ENCODE measurements at places on chromosomes 16 and 17. TPM values are rescaled to one million over a fixed set of nuclear protein-coding genes. Genes with fewer than 3 reads are reported as not detected.

KRT12 gene
- not detected for polyA plus RNA-seq

TP53TG3C gene
- polyA plus RNA-seq, result not detected

KIF1C gene
- 2.6 TPM for polyA plus RNA-seq

MT1A gene
- polyA plus RNA-seq, result not detected

NGFR gene
- polyA plus RNA-seq, result not detected

CRHR1 gene
- polyA plus RNA-seq, result not detected

KRTAP4-1 gene
- not detected for polyA plus RNA-seq

CBX8 gene
- 0.30 TPM for polyA plus RNA-seq

ATP6V0C gene
- 62.1 TPM for polyA plus RNA-seq

EFCAB3 gene
- polyA plus RNA-seq, result not detected

WNT9B gene
- polyA plus RNA-seq, result not detected

MYH2 gene
- not detected for polyA plus RNA-seq

P3H4 gene
- polyA plus RNA-seq, result 0.59 TPM

SIRT7 gene
- 41.4 TPM for polyA plus RNA-seq

ANKRD40CL gene
- not detected for polyA plus RNA-seq

CD7 gene
- 76.9 TPM for polyA plus RNA-seq

KRT15 gene
- polyA plus RNA-seq, result not detected

CCL23 gene
- not detected for polyA plus RNA-seq

C16orf92 gene
- not detected for polyA plus RNA-seq

TBX6 gene
- polyA plus RNA-seq, result not detected

DLX4 gene
- not detected for polyA plus RNA-seq

NOD2 gene
- 3.0 TPM for polyA plus RNA-seq

FBXW10 gene
- polyA plus RNA-seq, result not detected

TBC1D26 gene
- not detected for polyA plus RNA-seq

HIGD1B gene
- polyA plus RNA-seq, result not detected

SCARF1 gene
- not detected for polyA plus RNA-seq

NR1D1 gene
- polyA plus RNA-seq, result 6.7 TPM

VWA3A gene
- polyA plus RNA-seq, result not detected

PIGW gene
- 10.6 TPM for polyA plus RNA-seq

GNG13 gene
- not detected for polyA plus RNA-seq

PPL gene
- not detected for polyA plus RNA-seq

NLRC3 gene
- polyA plus RNA-seq, result 28.2 TPM

LONP2 gene
- polyA plus RNA-seq, result 40.5 TPM

MYO15A gene
- polyA plus RNA-seq, result 0.35 TPM

CD300H gene
- not detected for polyA plus RNA-seq

CIITA gene
- polyA plus RNA-seq, result 2.7 TPM
